Stomach (tissue), 19 donors: ENCODE measurements at places on chromosomes 11 and 22. TPM values are rescaled to one million over a fixed set of nuclear protein-coding genes. Genes with fewer than 3 reads are reported as not detected.

ARFGAP2 gene
- 398 TPM for total RNA-seq

FXYD6 gene
- 47.0 TPM for total RNA-seq

XNDC1N gene
- not detected for total RNA-seq

METTL15 gene
- 0.58 TPM for total RNA-seq

OTOG gene
- not detected for total RNA-seq

OR10D3 gene
- not detected for total RNA-seq

KREMEN1 gene
- total RNA-seq: 18.1 TPM

TMEM134 gene
- 57.6 TPM for total RNA-seq

CEP126 gene
- total RNA-seq: 2.2 TPM

TNNT3 gene
- total RNA-seq: not detected

C11orf87 gene
- not detected for total RNA-seq

DEPDC7 gene
- 3.5 TPM for total RNA-seq

RHOG gene
- total RNA-seq: 5.9 TPM

XRRA1 gene
- total RNA-seq: 5.8 TPM

OR4D5 gene
- not detected for total RNA-seq

CYP2D6 gene
- total RNA-seq: 11.9 TPM

GPR83 gene
- not detected for total RNA-seq

IGLL5 gene
- total RNA-seq: 12.3 TPM

CHRM1 gene
- 8.9 TPM for total RNA-seq

DYNC2H1 gene
- 19.6 TPM for total RNA-seq

SUSD2 gene
- 1.3 TPM for total RNA-seq
